ENCODE measurements at places on chromosomes 7 and 10. TPM values are rescaled to one million over a fixed set of nuclear protein-coding genes. Genes with fewer than 3 reads are reported as not detected.
A peak's percentile ranks its signal among the peaks of the same experiment; 100 is the strongest.

GRCh38 chr7:42232275-42232674, 4.7 kb downstream of the GLI3 start:
- DNase-seq: peak; percentile 83

PRSS37 gene
- not detected for total RNA-seq

DNA sequence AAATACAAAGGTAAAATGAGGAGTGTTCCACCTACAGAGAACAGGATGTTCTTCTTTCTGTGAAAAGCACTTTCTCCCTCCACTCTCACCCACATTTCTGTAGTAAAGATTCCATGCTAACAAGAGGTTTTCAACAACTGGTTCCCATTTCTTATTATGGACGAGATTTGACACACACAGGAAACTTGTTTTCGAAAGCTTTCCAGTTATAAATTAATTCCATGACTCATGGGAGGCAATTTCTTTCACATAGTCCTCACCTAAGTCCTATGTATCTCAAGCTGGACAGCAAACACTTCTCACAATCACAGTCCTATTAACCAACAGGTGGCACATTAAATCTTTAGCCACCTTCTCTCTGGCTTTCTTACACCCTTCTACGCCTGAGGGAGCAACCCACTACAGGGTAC, 24.5 kb downstream of the RAPGEF5 start:
- DNase-seq: no peak

DNA sequence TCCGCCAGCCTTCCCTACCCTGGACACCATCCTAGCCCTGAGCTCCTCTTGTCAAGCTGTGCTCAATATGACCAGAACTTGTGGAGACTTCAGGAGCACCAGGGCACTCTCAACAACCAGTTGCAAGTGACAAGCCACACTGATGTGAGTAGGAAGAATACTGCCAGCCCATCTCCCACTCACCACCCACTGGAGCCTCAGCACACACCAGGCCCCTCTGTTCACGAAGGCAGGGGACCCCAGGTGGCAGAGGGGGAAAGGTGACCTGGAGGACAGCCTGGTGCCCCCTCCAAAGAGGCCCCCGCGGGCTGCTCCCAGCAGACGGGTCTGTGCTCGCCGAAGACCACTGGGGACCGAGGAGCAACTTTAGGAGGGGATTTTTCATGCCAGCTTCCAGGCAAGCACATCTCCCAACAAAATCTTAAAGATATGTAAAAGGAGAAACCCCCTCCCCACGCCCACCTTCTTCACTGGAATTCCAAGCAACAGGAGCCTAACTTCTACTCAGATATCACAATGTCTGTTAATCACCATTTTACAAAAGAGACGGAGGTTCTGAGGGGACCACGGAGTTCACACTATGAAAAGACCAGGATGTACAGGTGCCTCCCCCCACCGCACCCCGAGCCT, 1.0 kb downstream of the MMD2 start:
- no peak for DNase-seq

- no peak for DNase-seq
Observed at GRCh38 chr7:64875658-64876406, 27.2 kb upstream of the ZNF273 start.

CYP2C19 gene
- not detected for total RNA-seq

NACAD gene
- 0.39 TPM for total RNA-seq

DNA sequence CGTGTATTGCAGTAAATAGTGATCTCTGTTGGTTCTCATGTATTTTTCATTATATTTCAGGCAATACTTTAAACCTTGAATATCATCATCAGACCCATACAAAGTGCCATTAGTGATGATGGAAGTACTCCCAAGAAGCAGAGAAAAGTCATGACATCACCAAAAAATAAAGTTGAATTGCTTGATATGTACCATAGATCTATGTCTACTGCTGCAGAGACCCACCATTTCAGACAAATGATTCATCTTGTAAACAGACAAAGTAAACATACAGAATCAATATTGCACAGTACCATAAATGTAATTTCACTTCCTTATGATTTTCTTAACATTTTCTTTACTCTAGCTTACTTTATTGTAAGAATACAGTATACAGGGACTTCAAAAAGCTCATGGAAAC, 347.8 kb downstream of the IPMK start:
- no peak for DNase-seq

- DNase-seq: no peak
Observed at GRCh38 chr10:49615213-49615612, 1.4 kb downstream of the CHAT start.

GRCh38 chr7:25025218-25025671, 45.3 kb upstream of the OSBPL3 start:
- no peak for DNase-seq

- DNase-seq: no peak
Observed at GRCh38 chr10:119478111-119478802, 64.3 kb downstream of the RGS10 start.

DNA sequence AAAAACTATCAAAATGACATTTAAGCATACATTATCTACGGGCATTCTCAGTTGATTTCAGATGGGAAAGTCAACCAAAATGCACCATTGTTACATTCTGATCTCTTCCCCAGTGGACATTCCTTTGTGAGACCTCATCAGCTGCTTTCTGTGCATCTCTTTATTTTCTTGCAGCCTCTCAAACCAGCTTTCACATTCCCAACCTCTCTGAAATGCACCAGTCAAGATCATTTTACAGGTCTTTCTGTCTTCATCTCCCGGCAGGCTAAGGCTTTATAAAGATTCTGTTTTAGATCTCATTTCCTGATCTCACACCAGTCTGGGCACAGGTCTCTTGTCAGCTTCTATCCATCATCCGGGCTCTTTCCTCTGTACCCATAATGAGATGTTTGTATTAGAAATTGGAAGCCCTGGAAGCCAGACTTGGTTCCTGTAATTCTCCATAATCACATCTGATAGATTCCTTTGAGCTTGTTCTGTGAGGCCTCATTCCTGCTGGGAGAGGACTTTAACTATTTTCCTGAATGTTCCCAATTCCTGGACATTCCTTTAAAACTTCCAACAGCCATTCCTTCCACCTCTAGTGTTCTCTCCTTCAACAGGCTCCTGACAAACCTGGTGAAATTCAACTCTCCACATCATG, 44.3 kb upstream of the ARL4A start:
- DNase-seq: no peak

GRCh38 chr10:44173608-44173894, 211.3 kb downstream of the CXCL12 start:
- DNase-seq: no peak

DNA sequence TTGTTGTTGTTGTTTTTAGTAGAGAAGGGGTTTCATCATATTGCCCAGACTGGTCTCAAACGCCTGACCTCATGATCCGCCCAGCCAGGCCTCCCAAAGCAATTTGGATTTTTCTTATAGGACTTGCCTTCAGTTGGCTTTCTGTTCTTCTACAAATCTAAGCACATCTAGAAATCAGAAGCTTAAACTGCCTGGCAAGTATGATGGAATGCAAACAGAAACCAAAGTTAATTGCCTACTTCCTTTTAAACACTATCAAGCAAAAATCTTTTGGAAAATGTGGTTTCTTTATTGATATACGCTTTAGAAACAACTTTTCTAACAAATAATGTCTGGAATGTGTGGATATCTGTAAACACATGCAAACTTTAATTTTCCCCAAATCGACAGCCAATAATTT, 64.9 kb downstream of the USP6NL start:
- DNase-seq: no peak

GRCh38 chr7:39299695-39300094, 266.5 kb upstream of the YAE1 start:
- DNase-seq: no peak

- DNase-seq: no peak
Observed at GRCh38 chr10:29280488-29280840, 8.4 kb upstream of the LYZL1 start.

GRCh38 chr10:12228851-12229250, 32.9 kb downstream of the CDC123 start:
- DNase-seq: no peak

GRCh38 chr10:128160297-128160711, 34.1 kb upstream of the MKI67 start:
- DNase-seq: no peak

DNA sequence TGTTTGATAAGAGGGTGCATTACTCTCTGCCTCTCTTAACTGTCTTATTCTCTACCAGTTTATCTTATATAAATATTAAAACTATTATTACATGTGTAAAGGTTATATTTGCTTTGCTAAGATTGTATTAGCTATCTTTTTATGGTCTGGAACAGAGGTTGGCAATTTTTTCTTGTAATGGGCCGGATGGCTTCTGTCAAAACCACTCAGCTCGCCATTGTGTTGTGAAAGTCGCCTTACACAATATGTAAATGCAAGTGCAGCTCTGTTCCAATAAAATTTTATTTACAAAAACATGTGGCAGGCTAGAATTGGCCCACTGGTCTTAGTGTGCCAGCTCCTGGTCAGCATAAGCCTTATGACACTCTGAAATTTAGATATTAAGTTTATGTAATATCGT, 185.8 kb downstream of the SDK1 start:
- DNase-seq: no peak

DNA sequence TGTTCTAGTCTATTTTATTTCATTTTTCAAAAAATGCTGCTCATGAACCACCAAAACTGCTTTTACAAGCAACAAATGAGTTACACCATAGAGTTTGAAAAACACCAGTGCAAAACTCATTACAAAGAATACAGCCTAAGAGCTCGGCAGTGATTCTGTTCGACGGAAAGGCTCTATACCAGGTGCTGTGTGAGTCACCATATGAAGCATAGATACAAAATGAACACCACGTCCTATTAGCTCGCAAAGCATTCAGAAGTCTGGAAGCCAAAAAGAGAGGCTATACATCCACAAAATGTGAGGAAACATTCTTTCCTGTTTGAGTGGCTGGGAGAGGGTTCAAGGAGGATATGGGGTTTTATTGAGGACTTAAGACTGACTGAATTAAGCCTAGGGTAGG, 136.1 kb downstream of the ATE1 start:
- DNase-seq: no peak

DNA sequence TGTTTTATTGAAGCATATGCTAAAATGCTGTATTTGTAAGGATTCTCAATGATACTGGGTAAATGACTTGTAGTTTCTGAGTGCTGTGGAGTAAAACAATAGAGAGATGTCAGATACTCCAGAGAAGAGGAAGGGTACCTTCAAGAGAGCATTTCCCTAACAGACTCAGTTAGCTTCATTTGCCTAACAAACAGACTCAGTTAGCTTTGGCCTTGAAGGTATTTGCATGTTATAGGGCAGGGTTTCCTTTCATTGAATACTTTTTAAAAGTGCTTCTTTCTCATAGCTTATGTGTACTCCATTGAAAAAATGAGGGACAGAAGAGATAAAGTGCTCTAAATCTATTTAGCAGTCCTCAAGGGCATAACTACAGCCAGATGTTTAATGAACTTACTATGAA, 101.8 kb downstream of the CHN2 start:
- DNase-seq: no peak

DNA sequence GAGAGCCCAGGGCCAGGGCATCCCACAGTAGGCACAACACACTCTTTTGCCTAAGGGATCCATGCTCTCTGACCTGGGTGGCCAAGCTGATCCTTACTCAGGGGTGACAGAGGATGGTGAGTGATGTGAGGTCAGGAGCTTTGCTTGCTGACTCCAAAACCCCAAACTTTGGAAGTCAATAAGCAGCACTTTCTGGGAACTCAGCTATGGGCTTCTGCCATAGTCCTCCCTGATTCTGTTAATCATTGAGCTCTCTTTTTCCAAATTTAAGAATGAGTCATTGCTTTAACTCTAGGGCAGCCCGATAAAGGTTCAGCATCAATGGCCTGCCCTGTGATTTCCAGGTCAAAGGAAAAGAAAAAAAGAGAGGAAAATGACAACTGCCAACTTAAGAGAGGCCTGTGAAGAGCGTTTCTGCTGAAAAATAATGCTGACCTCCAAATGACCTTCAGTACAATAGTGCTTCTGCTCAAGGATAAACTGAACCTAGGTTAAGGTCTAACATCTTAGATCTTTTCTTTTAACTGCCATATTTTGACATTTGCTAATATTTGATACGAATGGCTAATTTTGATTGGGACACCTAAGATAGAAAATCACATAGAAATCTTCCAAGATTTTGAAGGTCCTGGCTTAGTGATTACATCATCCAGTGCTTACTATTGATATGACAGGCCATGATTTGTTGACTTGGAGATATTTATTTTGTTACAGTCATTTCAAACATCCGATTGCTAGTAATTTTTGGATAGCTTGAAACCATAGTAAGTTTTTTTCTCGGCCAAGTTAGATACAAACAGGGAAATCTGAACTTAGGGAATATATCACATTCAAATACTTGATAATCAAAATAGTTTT, 20.8 kb upstream of the RELN start:
- DNase-seq: no peak

DNA sequence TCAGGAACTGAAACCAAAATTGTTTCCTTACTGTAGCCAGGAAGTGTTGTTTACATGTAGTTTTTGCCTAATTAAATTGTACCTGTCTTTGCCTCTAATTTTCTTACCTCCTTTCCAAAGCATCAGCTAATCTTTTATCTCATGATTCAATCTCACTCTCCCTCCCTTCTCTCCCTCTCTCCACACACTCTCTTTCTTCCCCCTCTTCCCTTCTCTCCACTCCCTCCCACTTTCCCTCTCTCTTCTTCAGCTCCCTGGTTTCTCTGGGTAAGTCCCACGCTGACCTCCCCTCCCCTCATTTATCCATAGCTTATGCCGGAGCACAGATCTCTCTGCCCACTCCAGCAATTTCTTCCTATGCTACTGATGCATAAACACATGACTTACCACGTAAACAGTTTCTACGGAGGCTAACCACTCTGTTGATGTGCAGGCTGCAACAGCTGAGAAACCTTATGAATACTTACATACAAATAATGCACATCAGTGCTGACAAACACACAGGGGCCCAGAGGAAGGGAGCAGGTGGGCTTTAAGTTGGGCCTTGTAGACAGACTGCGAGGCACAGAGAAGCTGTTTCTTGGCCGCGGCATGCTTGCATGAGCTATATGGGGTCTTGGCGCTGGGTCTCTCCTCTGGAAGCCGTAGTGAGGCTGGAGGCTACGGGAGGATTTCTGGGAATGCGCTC, 174.4 kb upstream of the PLXNA4 start:
- no peak for DNase-seq

DNA sequence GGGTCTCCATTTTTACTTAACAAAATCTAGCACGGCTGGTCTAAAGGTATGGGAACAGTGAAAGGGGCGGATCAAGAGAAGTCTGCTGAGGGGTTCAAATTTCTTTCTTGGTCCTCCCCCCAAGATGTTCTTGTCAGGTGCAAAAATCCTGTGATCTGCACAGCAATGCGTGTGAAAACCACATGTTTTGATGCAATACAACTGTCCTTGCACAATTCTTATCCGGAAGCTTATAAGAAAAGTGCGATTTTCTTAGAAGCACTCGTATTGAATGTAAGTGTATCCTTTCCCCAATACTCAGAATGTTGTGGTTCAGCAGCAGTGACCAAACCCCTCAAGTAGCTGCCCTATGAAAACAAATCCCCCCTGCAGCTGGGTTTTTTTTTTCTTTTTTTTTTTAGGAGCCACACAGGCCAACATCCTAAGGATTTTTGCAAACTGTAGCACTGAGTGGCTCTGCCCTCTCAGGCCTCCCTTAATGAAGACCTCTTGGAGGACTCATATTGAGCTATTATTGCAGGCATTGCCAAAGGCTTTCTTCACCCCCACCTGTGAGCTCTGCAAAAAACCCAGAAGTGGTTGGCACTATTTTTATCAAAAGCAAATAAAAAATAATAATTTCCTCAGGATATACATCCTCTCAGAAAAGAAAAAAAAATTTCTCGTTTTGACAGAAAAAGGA, 151.9 kb upstream of the ITGB1 start:
- DNase-seq: no peak

Data from neural progenitor cell (in vitro differentiated cells).